HCEC 1CT (cell line): ENCODE measurements at places on chromosomes 3 and 15.
A peak's percentile ranks its signal among the peaks of the same experiment; 100 is the strongest.

- no peak for DNase-seq
Measured at GRCh38 chr3:169659820-169660674, 3.5 kb downstream of the MECOM start.

DNA sequence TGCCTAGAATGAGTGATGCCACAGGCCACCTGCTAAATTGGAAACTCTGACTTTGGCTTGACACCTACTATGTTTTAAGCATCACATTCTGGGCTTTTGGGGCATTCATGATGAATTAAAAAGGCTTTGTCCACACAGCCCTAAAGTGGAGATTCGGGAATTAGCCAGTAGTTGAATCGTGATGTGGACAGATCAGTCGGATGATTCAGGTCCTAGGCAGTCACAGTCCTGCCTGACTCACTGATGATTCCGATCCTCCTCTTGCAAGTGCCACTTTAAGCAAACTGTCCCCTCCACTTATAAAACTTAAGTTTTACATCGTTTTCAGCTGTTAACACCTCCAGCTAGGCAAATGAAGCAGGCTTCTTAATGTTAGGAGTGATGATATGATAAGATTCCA, 75.3 kb downstream of the SYNPR start:
- peak; percentile 74 for DNase-seq

GRCh38 chr3:69292185-69292584, 93.7 kb downstream of the FRMD4B start:
- DNase-seq = no peak

GRCh38 chr15:85749261-85750151, 45.2 kb downstream of the KLHL25 start:
- DNase-seq = no peak

- DNase-seq = no peak
Measured at GRCh38 chr15:71290881-71291635, 175.8 kb downstream of the THSD4 start.

GRCh38 chr3:36817806-36818533, 53.6 kb upstream of the DCLK3 start:
- no peak for DNase-seq

DNA sequence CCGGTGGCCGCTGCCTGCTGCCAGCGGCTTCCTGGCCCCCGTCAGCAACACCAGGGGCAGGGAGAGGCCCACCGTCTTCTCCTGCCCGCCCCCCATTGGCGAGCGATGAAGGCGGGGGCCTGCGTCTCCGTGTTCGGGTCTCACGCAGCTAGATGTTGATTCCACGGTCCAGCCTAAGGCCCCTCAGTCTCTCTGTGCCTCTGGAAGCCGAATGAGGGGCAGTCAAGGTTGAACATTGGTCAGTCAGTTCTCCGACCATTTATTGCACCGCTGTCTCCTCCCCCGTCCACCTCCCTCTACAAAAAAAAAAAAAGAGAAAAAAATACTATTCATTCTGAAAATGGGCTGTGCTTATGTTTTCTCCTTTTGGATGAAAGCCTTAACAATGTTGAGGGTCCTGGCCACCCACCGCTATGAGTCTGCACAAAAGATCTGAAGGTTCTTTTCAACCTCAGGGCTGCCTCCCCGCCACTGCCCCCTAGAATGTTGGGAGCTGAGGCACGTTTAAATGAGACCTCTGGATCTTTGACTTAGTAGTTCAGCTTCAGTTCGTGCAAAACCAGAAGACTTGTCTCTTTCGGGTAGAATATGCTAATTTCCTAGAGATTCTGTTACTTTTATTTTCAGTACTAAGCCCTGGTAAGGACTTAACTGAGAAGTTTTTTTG, 736 bp downstream of the IREB2 start:
- peak; percentile 47 for DNase-seq

DNA sequence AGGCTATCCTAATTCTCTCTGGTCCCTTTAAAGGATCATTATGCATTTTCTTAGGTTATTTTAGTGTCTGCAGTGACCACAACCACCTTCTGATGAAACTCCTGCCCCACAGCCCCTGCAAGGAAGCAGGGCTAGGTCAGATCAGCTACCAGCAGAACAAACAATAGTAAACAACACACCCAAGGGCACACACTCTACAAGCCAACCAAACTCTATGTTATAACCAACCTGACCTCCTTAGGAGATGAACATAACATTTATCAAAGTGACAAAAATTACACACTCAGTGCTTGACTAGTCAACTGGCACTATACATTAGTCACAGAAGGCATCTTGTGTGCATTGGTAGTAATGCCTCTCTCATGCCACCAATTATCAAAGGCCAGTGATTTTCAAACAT, 17.3 kb downstream of the DENND6A start:
- no peak for DNase-seq

- DNase-seq = no peak
Measured at GRCh38 chr15:51341366-51342226, at the start of gene GLDN. TSS of gene GLDN (plus strand) at chr15:51341655. CDS start at chr15:51341685, 30 bp downstream.

GRCh38 chr3:129690406-129690805, 83.9 kb upstream of the PLXND1 start:
- peak; percentile 64 for DNase-seq

DNA sequence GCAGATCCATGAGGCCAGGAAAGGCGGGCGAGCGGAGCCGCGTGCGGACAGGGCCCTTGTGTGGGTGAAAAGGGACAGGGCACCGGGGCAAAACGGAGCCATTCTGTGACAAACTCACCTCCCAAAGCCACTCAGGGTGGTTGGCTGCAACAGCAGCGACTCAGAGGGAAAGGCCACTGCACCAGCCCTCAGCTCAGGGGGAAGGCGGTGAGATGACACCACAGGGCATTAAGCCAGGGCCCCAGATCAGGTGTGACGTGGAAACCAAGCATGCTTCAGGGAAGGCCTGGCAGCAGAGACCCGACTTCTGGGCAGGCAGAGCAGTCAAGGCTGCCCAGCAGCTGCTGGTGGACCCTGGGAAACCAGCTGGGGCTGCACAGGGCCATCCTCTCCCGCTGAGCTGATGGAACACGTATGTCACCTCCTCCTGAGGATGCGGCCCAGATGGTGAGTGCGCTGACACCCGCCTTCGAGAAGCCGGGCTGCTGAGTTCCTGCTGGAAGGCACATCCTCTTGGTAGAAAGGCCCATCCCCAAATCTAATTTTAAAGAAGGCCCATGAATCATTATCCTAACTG, 82.3 kb downstream of the CHSY1 start:
- DNase-seq = no peak

GRCh38 chr3:192170031-192170430, 557.3 kb downstream of the FGF12 start:
- DNase-seq = no peak

GRCh38 chr3:46705022-46705530, 3.9 kb downstream of the TMIE start:
- peak; percentile 45 for DNase-seq

DNA sequence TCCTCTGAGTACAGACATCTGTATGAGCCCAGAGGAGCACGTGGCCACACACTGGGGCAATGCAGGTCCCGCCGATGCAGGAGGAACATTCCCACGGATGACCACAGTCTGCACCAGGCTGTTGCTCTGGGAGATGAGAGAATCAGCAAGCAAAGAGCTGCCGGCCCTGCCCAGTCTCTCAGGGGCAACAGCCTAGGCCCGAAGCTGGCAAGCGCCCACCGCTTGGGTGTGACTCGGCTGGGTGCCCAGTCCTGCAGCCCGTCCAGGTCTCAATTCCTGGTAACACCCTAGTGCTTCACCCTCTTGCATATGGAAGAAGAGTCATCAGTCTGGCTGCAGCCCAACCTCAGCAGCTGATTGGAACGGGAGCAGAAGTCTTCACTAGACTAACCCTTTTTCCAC, 153.7 kb upstream of the HES1 start:
- DNase-seq = no peak

- no peak for DNase-seq
Measured at GRCh38 chr3:51436998-51437639, 46.0 kb downstream of the RBM15B start.

DNA sequence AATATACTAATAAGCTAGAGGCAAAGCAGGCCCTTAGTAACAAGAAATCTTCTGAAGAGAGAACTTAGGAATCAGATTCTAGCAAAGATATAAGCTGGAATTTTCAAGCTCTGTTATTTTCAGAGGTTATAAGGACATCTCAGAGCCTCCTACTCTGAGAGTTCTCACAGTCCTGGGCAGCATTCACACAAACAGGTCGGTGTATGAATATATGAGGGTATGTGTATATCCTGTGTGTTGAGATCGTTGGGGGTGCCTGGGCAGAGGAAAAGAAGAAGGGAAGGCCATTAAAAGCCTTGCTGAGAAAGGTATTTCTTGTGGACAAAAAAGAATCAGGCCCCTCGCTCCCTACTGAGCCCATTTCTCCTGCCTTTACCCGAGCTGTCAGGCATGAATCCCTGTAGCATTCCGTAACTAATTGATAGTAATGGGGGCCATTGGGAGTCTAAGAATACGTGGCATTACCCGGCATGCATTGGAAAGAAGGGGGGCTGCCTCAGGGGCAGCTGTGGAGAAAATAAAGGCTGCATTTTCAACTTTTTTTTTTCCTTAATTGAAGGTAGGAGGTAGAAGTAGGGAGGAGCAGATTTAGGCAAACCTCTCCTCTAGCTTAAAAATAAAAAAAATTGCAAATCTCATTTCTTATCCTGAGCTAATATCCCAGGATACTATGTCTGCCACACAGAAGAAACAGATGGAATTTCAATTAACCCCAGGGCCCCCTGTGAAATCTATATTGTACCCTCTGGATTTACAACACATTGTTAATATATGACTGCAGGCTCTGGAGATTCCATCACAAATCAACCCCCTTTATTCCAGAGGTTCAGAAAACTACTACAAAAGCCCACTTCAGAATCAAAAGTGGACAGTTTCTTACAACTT, 103.8 kb downstream of the GTPBP8 start:
- DNase-seq = no peak

GRCh38 chr3:134559591-134559990, 73.7 kb downstream of the CEP63 start:
- no peak for DNase-seq

DNA sequence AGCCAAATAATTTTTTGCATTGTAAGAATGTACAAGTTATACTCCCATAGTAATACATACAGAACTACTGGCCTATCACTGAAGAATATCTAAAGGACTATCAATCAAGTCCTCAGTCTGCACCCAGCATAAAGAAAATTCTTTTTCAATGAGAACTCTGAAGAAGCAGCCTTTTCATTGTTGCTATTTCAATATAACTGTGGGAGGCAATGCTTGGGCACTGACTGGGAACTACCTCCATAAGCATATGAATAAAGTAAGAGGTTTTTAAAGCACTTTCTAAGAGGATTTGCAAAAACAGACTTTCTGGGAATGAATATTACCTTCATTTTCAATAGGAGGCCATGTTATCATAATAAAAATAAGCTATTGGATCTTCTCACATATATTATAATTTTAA, 24.6 kb upstream of the NECTIN3 start:
- no peak for DNase-seq
